ENCODE measurements at places on chromosomes 13 and 19.

DNA sequence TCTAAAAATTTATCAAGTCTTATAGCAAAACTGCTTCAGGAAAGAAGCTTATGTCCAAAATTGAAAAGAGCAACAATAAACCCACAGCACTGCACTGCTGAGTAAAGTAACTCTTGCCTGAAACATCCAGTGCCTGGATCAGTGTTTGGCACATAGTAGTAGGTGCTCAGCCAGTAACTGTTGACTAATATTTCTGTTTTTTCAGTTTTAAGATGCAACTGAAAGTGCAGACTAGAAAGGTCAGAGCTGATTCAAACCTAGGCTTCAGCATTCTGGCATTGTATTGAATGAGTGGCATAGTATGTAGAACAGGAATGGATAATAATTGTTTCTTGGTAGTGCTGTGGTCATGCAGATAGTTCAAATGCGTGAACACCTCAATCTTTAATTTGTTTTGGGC is 67.6 kb downstream of the UBL3 start:
- no peak for DNase-seq

GRCh38 chr19:16824658-16825311 is 4.4 kb upstream of the SIN3B start:
- DNase-seq = no peak

GRCh38 chr13:29513002-29513980 is 82.2 kb downstream of the SLC7A1 start:
- no peak for DNase-seq

DNA sequence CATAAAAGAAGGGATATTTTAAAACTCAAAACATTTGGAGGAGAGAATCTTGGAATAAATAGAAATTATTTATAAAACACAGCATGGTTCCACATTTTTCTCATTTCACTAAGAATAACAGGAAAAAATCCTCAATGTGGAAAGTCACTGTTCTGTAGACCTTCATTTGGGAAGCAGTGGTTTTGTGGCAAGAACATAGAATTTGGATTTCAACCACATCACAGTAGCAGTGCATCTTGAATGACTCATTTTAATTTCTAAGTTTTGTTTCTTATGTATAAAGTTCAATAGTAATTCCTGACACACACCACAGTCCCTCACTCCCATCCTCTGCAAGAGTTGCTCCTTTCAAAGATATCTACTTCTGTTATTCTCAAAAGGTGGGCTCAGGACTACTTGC is 264.0 kb downstream of the ENOX1 start:
- no peak for DNase-seq

GRCh38 chr13:60414177-60414576 is 17.2 kb downstream of the TDRD3 start:
- no peak for DNase-seq

GRCh38 chr13:49587311-49587847 is 2.0 kb upstream of the RCBTB1 start:
- DNase-seq = no peak
